ENCODE measurements at places on chromosomes 12 and 14. TPM values are rescaled to one million over a fixed set of nuclear protein-coding genes. Genes with fewer than 3 reads are reported as not detected.

GPN3 gene
- total RNA-seq: 16.1 TPM

ANG gene
- total RNA-seq: 44.4 TPM

P2RX2 gene
- total RNA-seq: 0.16 TPM

RHOJ gene
- 5.3 TPM for total RNA-seq

LRRC10 gene
- not detected for total RNA-seq

LHX5 gene
- not detected for total RNA-seq

GRCh38 chr14:101451166-101451565 is 110.1 kb upstream of the DIO3 start:
- peak; percentile 37 for DNase-seq

- no peak for DNase-seq
Observed at GRCh38 chr14:46063872-46064271, 587.7 kb downstream of the RPL10L start.

- DNase-seq: no peak
Observed at GRCh38 chr12:130079279-130079678, 83.0 kb upstream of the FZD10 start.
